ENCODE measurements at places on chromosomes 1 and 21. TPM values are rescaled to one million over a fixed set of nuclear protein-coding genes. Genes with fewer than 3 reads are reported as not detected.
A peak's percentile ranks its signal among the peaks of the same experiment; 100 is the strongest.

Gene HSPB7
- total RNA-seq = under 0.01 TPM

Gene LTN1
- total RNA-seq = 25.0 TPM

Gene NUCKS1
- total RNA-seq = 91.1 TPM

Gene TINAGL1
- 154 TPM for total RNA-seq

Gene KCNQ4
- under 0.01 TPM for total RNA-seq

Gene PANK4
- total RNA-seq = 29.2 TPM

Gene ELAPOR1
- under 0.01 TPM for total RNA-seq

Gene OR2T33
- total RNA-seq = not detected

Gene RPTN
- 0.53 TPM for total RNA-seq

Gene SLFNL1
- total RNA-seq = under 0.01 TPM

Gene HAPLN2
- not detected for total RNA-seq

DNA sequence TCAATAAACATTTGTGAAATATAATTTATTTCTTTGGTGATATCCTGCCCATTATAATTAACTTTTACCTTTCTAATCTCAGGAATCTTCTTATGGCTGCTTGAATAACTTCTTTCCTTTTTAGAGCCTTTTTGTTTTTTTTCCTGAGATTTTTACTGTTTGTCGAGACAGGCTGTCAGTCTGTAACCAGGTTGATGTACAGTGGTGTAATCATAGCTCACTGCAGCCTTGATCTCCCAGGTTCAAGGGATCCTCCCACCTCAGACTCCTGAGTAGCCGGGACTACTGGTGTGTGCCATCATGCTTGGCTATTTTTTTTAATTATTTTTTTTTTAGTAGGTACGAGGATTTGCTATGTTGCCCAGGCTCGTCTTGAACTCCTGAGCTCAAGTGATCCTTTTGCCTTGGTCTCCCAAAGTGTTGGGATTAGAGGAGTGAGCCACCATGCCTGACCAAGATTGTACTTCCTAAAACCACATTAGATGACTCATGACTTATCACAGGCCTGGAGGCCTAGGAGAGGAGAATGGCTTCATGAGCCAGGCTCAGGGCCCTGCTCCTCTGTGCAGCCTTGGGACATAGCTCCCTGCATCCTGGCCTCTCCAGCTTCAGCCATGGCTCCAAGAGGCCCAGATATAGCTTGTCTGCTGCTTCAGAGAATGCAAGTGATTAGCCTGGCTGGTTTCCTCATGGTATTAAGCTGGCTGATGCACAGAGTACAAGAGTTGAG is 48.6 kb downstream of the CTH start:
- peak; percentile 73 for DNase-seq

DNA sequence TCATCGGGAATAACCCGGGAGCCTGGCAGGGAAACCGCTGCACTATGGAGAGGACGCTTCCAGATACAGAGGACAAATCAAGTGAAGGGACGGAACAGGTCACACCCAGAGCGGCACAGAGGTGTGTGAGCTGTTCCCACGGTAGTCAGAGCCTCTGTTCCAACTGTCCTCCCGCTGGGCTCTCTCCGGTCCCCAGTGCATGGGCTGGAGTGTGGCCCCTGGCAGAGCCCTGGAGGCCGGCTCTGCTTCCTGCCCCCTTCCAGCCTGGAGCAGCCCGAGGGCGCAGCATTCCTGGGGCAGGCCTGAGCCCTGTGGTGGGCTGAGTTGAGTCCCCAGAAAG is 11.9 kb upstream of the ZBTB21 start:
- DNase-seq = no peak

GRCh38 chr1:160544647-160545046 is 21.6 kb upstream of the SLAMF6 start:
- DNase-seq = no peak

- peak; percentile 82 for DNase-seq
Observed at GRCh38 chr21:44916965-44917364, 3.7 kb downstream of the ITGB2 start.

GRCh38 chr1:195897076-195897475 is 711.2 kb downstream of the KCNT2 start:
- no peak for DNase-seq

DNA sequence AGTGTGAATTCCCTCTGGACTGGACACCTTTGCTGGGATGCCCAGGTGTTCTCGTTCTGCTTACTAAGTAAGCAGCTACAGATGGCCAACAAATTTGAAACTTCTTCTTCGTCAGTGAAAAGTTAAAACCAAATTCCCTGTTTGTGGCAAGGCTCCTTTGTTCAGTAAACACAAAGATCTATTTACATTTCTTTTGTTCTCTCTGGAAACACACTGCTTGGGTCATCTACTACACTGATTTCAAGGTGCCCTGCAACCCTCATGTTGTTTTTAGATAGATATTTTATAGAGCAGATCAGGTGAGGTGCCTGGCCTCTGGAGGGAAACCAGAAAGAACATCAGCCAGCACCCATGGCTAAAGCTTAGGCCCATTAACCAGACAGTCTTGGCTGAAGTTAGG is 157.2 kb upstream of the UBE2U start:
- no peak for DNase-seq

DNA sequence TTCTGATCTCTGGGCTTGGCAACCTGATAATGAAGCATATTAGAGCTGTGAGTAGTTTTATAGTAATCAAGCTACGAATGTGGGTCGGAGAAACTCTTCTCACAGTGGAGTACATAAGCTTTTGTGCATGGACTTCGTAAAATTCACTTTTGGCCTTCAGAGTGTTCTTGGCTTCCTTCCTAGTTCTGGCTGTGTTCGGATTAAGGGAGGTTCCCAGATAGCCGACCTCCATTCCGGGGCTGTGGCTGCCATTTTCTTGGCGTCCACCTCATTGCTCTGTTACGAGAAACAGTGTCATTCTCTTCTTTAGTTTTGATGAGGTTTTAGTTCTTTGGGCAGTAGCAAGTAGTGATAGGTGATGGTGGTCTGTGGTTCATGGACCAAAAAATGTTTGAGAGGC is 26.3 kb downstream of the CAMTA1 start:
- DNase-seq = no peak

DNA sequence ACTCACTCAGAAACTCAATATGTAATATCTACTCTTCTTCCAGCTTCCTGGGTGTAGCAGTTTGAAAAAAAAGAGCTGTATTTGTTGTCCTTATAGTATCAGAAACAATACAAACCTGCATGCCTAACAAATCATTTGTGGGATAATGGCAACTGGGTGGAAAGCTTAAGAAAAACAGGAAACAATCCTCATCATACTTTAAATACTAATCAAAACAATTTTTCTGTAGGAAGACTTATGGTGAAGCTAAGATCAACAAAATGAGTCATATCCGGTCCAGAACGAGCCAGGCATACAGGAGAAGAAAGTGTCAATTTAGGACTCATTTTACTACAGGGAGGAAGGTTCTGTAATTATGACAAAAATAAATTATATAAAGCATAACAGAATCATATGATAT is 181.8 kb upstream of the ADGRL4 start:
- peak; percentile 74 for DNase-seq

DNA sequence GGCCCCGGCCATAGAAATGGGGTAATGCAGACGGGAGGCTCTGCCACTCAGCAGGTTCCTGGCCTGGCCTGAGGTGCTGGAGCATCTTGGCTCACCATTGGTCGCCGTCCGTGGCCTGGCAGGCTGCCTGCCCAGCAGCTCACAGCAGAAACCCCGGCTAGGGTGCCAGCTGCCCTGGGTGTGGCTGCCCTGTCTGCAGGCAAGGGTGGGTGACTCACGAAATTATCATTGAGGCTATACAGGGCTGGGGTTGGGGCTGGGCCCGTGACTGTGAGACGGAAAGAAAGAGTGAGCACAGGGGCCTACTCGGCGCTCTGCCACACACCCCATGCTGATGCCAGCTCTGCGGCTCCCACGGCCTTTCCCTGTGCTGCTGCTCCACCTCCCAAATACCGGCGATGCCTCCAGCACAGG is 8.0 kb upstream of the PKP1 start:
- DNase-seq = peak; percentile 97

DNA sequence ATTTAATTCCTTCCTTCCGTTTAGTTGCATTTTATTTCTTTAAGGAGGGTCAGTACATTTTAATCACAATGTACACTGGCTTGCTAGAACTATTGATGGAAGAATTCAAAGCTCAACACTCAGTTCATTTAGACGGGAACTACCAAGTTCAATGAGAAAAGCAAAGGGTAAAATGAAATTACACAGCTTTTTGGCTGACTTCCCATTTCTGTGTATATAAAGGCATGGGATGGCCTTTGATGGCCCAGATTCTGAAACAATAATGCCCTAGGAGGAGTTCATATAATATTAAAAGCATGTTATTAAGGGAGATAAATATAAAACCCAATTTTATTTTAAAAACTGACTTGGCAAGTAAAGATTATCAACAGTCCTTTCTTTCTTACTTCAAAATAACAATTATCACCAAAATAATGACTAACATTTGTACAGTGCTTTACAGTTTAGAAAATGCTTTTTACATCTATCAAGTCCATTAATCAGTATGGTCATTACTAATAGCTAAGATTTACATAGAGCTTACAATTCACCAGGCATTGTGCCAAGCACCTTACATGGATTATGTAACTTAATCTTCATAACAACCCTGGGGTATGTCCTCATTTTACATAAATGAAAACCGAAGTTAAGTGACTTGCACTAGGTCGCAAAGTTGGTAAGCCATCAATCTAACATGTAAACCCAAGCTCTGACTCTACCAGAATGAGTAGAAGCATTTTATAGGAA is 402.4 kb downstream of the OMA1 start:
- no peak for DNase-seq

- DNase-seq = no peak
Observed at GRCh38 chr1:34303218-34303617, 126.5 kb downstream of the C1orf94 start.

DNA sequence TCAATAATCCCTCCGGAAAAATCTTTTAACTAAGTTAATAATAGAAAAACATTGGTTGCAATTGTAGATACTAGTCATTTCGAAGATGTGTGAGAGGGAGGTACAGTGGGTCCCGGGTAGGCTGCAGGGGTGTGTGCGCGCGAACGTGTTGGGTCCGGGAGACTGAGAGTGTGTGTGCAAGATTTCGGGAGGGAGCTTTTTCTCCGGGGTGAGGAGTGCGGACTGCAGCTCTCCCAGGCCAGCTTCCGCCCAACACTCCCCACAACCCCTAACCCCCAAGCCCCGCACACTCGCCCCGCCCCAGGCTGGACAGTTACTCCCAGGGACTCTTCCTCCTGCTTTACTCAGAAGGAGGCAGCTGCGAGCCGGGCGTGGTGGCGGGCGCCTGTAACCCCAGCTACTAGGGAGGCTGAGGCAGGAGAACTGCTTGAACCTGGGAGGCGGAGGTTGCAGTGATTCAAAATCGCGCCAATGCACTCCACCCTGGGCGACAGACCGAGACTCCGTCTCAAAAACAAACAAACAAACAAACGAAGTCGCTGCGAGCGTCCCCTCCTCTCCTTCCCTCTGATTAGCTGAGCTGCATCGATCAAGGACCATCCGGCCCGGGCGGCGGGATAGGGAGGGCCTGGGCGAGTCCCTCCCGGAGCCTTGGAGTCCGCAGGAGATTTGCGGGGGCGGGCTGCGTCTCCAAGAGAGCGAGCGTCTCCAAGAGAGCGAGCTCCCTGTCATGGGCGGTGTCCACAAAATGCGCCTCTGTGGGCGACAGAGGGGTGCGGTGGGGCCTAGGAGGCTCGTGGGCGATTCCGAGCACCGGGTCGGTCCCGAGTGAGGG is 28.3 kb upstream of the PPM1J start:
- DNase-seq = peak; percentile 31

DNA sequence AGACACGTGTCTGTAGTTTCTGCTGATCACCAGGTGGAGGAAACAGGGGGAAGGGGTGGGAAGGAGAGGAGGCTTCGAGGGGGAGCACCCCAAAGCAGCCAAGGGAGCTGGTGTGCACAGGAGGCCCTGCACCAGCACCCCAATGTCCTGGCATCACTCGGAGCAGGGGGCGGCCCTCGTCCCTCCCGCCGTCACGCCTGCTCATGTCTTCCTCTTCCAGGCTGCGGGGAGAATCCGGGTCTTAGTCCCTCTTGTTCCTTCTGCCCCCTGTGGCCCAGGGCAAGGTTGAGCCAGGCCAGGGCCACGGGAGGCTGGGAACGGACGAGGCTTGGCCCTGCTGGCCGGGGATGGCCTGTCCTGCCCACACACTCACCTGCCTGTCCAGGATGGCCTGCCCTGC is 21.4 kb upstream of the ARHGEF16 start:
- no peak for DNase-seq

DNA sequence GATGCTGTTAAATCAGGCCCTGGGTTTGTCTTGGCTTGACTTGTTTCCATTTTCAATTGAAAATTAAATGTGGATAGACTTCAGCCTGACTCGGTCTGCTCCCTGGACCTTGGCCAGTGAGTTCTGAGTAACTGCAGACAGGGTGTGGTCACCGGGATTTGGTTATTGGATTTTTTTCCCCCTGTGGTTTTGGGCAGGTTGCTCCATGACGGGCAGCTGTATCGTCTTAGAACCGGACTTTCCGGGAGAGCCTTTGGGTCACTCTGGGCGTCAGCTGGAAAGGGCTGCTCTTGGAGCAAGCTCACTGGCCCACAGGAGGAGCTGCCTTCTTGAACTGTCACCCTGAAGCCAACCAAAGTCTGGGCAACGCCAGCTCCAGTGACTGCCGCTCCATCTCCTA is 75.0 kb downstream of the CLIC6 start:
- DNase-seq = peak; percentile 86

GRCh38 chr1:1137256-1138045 is 21.6 kb upstream of the C1orf159 start:
- no peak for DNase-seq

DNA sequence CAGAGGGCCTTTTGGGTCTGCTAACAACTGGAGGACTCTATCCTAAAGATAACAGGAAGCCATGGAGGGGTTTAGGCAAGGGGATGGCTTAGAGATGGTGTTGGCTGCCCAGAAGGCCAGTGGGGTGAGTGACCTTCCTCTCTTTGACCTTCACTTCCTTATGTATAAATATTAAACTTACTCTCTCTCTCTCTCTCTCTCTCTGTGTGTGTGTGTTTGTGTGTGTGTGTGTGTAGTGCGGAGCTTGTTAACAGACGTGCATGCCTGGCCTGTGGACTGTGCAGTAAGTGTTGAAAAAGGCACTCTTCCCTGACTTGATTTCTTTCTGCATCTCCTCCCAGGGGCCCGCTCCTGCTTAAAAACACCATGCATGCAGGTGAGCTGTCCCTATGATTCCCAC is 10.0 kb downstream of the MROH7 start:
- no peak for DNase-seq

DNA sequence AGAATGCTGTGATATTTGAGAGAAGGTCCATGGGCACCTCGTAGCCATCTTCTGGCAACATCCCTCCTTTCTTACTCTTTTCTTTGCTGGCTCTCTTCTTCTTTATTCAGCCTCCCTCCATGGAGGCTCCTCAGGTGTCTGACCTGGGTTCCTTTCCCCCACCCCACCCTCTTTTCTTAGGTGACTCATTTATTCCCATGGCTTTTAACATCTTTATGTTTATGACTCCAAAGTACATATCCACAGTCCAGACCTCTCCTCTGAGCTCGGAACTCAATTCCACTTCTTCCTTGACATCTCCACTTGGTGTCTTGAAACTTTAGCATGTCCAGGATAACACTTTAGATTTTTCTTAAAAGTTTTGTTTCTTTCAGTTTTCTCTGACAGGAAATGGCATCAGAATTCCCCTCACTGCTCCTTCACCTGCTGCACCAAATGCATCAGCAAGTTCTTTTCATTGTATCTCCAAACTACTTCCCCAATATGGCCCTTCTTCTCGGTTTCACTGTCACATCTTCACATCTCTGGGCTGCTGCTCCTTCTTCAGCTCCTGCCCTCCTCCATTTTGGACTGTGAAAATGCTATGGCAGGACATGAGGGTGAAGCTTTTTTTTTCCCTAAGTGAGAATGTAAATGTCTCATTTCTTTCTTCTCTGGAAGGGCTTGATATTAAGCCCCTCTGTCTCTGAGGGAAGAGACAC is 95.9 kb downstream of the GIPC2 start:
- DNase-seq = no peak
